ENCODE measurements at places on chromosomes 11 and 22.

- DNase-seq: no peak
Observed at GRCh38 chr11:120649316-120649715, 137.8 kb downstream of the GRIK4 start.

DNA sequence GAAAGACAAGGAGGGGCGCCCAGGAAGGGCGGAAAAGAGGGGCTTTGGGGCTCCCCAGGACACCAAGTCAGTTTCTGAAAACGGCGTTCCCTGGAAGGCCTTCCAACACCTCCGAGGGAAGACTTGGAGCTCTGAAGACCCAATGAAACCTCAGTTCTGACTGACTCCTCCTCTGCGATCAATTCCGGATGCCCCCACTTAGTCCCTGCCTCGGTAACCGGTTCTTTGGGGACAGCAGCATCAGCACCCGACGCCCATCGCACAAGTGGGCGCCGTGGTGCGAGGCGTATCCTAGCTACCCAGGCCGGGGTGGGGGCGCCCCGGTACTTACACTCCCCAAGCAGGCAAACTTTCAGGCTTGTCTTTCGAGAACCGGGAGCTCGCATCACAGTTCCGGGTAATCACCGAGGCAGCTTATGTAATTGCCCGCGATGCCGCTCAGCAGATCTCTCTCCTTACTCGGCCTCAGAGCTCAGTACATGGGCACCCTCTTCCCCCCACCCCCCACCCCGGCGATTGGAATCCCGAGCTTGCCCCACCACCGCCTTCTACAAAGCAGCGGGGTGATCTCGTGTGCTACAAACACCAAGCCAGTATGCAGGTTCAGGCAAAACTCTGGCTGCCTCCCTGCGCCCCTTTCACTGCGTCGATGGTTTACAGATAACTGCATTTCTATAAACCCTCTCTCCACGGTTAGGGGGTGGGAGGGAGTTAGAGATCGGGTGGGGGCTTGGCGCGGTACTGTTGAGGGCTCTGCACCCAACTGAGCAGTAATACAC is 2.0 kb downstream of the TENM4 start:
- no peak for DNase-seq

GRCh38 chr22:25064894-25065560 is 112.5 kb downstream of the KIAA1671 start:
- DNase-seq: no peak

DNA sequence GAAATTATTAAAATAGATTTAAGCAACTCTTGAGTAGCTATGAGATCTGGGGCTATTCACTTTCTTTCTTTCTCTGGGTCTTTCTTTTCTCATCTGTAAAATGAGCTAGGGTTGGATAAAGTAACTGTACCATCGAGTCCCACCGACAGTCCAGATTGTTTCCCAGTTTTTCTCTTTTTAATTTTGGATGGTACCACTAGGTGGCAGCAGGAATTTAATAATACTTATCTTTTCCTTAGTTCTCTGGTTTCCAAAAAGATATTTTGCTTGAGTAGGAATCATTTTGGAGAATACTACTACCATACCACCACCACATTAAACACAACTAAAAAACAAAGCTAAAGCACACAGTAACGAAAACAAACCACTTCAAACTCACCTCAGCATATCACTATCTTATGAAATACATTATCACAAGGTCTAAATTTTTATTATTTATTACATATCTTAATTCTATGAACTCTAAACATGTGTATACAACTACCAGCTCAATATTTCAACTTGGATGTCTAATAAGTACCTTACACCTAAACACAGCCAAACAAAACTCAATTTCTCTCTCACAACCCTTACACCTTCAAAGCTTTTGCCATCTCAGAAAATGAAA is 584.0 kb downstream of the KCNA4 start:
- DNase-seq: no peak

GRCh38 chr11:116603728-116604323 is 169.0 kb downstream of the BUD13 start:
- no peak for DNase-seq

DNA sequence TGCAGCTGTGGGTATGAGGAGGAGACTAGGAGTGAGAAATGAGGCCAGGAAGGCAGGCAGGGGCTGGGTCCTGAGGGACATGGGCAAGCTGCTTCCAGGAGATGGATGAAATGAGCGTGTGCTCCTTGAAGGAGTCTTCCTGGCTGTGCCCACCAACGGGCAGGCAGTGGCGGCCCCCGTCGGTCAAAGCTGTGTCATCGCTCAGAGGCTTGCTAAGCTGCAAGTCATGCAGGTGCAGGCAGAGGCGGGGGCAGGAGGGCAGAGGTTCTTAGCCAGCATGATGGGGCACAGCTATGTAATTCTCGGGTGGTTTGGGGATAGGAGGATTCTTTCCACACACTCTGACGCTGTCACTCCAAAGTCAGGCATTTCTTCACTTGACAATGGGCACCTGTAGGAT is 12.5 kb upstream of the PEX26 start:
- no peak for DNase-seq

Measured in stimulated activated CD8-positive, alpha-beta memory T cell treated with anti-CD3 and anti-CD28 coated beads, Interleukin-2, amount 100 ng/mL, for 48 hours (primary cell).